ENCODE measurements at places on chromosomes 13 and 19. TPM values are rescaled to one million over a fixed set of nuclear protein-coding genes. Genes with fewer than 3 reads are reported as not detected.

The PABPC3 gene
- total RNA-seq, result not detected

The ADGRE3 gene
- not detected for total RNA-seq

DNA sequence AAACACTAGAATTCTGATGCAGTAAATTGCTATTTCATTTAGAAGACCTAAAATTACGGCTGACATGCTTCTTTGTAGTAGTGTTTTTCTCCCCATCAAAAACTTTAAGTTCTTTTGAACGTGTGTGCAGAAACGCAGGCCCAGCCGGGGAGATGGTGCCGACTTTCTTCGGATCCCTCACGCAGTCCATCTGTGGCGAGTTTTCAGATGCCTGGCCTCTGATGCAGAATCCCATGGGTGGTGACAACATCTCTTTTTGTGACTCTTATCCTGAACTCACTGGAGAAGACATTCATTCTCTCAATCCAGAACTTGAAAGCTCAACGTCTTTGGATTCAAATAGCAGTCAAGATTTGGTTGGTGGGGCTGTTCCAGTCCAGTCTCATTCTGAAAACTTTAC, 98.3 kb downstream of the TNFRSF19 start:
- DNase-seq, result no peak

DNA sequence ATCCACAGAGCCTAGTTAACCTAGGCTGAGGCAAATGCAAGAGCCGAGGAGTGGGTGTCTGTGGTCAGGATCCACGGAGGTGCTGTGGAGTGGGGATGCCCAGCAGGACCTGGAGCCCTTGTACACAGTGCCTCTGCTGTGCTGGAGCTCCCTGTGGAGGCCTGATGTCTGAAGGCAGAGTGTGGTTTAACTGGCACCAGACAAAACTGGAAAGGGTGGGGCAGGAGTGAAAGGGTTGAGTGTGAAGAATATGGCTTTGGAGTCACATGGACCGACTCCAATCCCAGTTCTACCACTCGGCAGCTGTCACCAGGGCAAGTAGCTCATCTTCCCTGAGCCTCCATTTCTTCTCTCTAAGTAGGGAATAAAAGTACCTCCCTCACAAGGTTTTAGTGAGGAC, 60.3 kb upstream of the GPR12 start:
- no peak for DNase-seq

GRCh38 chr19:38743394-38744297, 628 bp downstream of the CAPN12 start:
- no peak for DNase-seq

DNA sequence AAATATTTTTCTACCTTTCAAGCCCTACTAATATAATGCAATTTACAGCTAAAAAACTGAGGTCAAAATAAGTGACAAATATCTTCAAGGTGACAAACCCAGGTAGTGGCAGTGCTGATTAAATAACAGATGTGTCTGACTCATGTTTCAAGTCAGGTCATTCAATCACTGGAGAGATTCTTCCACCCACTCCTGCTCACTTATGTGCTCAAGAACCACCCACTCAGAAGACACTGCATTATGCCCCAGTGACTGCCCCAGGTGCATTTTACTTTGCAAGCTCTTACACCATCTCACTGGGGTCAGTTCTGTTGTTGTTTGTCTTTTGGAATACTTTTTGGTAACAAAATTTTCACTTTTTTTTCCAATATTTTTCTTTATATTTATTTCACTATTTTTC, 2.2 kb downstream of the ZNF100 start:
- no peak for DNase-seq

DNA sequence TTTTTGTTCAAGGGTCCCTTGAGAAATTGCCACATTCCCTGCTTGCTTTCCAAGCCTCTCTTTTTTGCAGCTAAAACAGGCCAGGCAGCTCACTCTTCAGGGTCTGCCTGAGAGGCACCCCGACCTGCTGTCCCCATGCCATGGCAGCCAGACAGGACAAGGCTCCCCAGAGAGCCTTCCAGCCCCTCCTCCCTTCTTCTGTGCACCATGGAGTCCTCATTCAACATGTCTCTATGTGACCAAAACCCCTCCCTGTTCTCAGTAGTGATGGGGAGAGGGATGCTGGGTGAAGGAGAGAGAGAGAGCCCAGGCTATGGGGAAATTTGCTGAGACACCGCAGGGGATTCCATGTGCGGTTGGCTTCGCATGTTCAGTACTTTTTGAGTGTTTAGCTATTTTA, 384.2 kb upstream of the ZNF507 start:
- no peak for DNase-seq

All from Peyer's patch (tissue), 4 donors.